Activated naive CD8-positive, alpha-beta T cell treated with anti-CD3 and anti-CD28 coated beads, Interleukin-2, amount 50 U/mL, for 16 hours (primary cell): ENCODE measurements at places on chromosomes 6 and 20.

- no peak for DNase-seq
These were observed 82.6 kb downstream of the KIF16B start for GRCh38 chr20:16490696-16491095.

GRCh38 chr20:43916881-43917371, 2.3 kb downstream of the TOX2 start:
- no peak for DNase-seq

- no peak for DNase-seq
These were observed 229.8 kb downstream of the SOX4 start for GRCh38 chr6:21823371-21823770.

- no peak for DNase-seq
These were observed 91.1 kb upstream of the BTN3A2 start for GRCh38 chr6:26273673-26274588.

GRCh38 chr6:2503816-2504494, 246.8 kb downstream of the MYLK4 start:
- DNase-seq, result no peak

GRCh38 chr20:24721891-24722568, 227.0 kb upstream of the CST7 start:
- no peak for DNase-seq

DNA sequence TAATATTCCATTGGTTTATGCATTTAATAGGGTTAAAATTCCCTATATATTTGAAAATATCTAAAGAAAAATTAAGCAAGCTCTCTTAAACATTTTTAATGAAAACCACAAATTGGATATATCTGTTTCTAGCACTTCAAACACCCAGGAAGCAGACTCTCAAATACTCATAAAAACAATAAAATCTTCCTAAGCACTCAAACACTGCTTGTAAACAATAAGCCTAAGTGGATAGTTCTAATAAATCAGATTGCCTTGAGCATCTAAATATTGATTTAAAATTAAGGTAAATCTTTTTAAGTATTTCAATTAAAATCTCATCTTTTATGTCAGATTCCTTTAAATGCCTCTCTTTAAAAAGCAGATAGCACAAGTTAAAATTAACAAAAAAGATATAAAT, 254.4 kb downstream of the KCNQ5 start:
- DNase-seq, result no peak

- no peak for DNase-seq
These were observed 21.2 kb upstream of the ELOVL5 start for GRCh38 chr6:53369876-53370515.

DNA sequence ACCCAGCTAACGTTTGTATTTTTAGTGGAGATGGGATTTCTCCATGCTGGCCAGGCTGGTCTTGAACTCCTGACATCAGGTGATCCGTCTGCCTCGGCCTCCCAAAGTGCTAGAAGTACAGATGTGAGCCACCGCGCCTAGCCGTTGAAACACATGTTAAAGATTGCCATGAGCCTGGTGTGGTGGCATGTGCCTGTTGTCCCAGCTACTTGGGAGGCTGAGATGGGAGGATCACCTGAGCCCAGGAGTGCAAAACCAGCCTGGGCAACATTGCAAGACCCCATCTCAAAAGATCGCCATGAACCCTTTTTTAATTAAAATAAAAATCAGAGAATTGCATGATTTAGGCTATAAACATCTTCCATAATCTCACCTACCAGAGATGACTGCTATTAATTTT, 2.7 kb downstream of the EFCAB8 start:
- DNase-seq, result no peak

- DNase-seq, result no peak
These were observed 104.8 kb upstream of the KCNG1 start for GRCh38 chr20:51127713-51128112.

GRCh38 chr20:19926591-19926990, 90.6 kb upstream of the NAA20 start:
- DNase-seq, result no peak

DNA sequence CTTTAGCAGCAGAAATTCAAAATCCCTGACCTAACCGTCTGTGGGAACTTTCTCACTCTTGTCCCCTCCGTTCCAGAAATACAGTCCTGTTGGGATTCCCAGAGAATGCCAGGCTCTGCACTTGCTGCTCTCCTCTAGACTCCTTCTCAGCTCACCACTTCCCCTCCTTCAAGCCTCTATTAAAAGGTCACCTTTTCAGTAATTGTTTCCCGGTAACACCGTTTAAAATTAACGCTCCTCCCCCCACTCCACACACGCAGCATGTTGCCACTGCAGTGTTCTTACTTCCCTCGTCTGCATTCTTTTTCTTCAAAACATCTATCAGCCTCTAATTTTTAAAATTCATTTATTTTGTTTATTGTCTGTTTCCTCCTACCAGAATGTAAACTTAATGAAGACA, 48.6 kb upstream of the LGSN start:
- no peak for DNase-seq

- DNase-seq, result no peak
These were observed 710 bp downstream of the DYNLT1 start for GRCh38 chr6:158643836-158644230.

DNA sequence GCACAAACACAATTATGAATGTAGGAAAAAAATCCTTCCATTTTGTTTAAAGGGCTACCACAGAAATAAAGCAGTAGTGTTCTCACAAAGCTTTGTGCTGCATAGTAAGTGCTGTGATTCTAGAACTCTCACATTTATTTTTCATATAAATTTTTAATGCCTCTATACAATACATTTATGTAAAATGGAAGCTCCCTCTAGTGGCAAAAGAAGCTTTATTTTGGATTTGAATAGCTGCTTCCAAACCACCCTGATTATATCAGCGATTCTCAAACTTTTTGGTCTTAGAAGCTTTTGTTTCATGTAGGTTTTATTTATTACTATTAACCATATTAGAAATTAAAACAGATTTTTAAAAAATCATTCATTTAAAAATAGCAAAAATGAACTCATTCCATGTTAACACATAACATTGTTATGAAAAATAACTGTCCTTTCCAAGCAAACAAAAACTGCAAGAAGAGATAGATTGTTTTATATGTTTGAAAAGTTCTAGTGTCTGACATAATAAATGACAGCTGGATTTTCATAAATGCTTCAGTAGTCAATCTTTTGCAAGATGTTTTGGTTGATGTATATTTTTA, 38.4 kb downstream of the HS3ST5 start:
- DNase-seq, result no peak

GRCh38 chr20:61185181-61185580, 66.9 kb upstream of the CDH4 start:
- DNase-seq, result no peak

DNA sequence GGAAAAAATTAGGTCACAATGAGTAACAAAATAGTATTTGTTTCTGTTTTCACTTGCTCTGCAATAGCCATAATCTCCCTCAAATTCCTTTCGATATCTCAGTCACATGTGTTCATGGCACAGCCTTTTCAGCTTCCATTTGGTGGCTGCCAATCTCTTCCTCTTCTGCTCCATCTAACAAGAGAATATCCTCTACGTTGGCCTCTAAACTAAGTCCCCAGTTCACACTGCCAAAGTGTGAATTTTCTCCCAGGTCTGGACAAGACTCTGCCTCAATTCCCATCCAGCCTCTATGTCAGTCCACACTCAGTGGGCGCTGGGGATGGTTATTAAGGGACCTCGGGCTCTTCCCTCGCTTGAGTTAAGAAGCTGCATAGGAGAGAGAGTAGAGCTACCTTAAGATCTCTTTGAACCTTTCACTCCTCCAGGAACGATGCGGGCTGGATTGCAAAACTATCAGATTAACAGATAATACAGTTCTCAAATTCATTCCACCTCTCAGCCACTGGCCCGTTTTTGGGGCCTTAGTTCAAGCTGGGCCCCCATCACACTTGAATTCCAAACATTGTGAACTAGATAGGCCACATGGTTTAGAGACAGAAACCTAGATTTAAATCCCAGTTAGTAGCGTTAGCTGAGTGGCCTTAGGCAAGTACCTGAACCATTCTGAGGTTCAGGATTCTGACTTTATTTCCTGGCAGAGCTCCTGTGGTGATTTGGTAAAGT, 250.2 kb upstream of the QKI start:
- no peak for DNase-seq

GRCh38 chr20:15977026-15977425, 596.2 kb downstream of the KIF16B start:
- DNase-seq, result no peak

DNA sequence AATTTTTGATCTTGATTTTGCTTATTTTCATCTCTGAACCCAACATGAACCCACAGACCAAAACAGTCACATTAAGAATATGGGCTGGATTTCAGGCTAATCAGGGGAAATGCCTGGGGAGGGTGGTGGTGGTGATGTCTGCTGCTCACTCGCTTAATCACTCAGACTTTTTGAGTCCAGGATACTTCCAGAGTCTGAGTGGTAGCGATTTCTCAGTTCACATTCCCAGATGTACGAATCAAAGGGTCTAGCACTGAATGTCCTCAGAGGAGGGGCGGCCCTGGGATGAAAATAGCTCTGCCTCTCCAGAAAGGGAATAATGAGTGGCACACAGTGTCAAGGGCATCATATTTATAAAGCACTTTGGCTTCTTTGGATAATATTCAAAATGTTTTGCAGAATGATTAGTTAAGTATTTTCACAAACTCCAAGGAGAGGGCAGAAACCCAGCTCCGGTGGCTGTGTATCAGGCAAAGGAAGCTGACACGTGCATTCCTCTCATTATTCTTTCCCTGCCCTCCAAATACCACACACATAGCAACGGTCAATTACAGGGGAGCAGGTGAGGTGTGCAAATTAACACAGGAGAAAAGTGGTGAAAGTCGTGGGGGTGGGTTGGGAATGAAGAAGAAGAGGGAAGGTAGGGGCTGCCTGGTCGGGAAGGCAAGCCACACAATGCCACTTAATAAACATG, 345.2 kb upstream of the RSPO3 start:
- DNase-seq, result no peak

GRCh38 chr6:168147205-168147738, 68.3 kb upstream of the FRMD1 start:
- no peak for DNase-seq

DNA sequence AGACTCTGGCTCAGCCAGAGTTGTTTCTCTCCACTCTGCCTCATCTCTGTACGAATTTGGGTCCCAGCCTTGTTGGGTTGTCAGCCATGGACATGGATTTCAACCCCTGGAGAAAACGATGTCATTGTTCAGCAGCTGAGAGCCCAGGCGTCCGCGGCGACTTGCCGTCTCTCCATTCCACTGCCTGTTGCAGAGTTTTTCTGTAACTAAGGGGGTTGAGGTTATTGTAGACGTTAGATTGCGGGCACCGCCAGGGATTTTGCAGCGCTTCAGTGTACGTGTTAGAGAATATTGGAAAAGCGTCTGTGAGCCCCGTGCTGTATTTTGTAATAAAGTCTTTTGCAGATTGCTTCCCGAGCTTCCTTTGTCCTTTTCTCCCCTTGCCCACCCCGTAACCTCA, 13.1 kb upstream of the RBM38 start:
- DNase-seq, result no peak

GRCh38 chr20:29079769-29080690, 2177.4 kb upstream of the DEFB115 start:
- DNase-seq, result no peak
